ENCODE measurements at places on chromosomes 3 and 15. TPM values are rescaled to one million over a fixed set of nuclear protein-coding genes. Genes with fewer than 3 reads are reported as not detected.

GNAT1 gene
- under 0.01 TPM for total RNA-seq

GRCh38 chr3:9776896-9777693 is 7.3 kb upstream of the CAMK1 start:
- no peak for DNase-seq

DNA sequence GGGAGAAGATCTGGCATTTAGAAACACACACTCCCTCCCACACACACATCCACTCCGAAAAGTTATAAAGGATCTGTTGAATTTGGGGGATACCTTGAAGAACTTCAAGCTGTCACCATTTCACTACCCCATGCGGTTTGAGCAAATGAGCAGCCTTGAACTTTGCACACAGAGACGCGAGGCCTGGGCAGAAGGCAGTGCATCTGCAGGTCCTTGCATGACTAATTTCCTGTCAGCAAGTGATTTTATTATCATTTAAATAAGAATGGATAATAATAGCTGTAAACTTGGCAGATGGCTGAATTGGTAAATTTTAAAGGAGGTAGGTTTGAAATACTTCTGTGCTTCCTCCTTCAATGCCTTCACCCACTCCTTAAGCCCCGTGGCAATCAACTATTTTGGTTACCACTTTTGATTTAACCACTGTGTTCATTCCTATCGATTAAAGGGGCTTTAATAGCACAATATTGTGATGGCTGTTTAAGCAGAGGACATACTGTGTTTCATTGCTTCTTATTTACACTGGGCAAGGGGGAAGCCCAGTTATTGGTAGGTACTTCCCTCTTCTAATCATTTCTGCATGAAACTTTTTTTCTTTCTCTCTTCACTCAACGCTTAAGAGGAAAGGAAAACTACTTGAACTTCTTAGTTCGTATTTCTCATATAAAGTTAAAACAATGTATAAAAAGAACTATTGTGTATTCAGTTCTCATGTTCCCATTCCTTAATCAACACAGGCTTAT is 108.1 kb downstream of the ROBO2 start:
- peak; percentile 16 for DNase-seq

DNA sequence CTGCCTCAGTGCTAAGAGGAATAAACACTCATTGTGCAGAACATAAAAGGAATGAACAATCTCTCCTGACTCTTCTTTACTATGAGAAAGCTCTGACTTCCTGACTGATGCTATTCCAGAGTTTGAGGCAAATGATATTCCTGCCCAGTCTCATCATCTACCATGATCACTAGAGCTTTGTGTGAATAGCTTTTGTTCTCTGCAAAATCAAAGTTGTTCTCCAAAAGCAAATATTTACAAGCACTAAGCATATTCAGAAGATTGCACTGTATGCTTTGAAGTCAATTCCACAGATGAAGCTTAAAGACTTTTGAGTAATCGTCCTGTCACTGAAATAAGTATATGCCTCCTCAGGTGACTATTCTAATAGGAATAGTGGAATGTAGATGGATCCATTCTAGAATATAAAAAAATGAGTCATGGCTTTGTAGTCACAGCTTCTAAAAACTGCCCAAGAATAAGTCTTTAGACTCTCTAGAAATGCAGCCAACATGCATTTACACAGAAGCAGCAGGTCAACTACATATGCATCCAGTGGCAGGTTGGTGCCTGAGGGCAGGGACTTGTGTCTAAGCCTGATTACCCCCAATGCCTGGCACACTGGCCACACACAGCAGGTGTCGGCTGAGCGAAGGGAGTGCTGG is 34.6 kb downstream of the TNFAIP8L3 start:
- DNase-seq, result no peak

- DNase-seq, result peak; percentile 45
Measured at GRCh38 chr3:188369526-188369925, 215.6 kb downstream of the LPP start.

GRCh38 chr3:112467539-112467938 is 31.7 kb downstream of the BTLA start:
- no peak for DNase-seq

All from dermis microvascular lymphatic vessel endothelial cell (primary cell).